ENCODE measurements at places on chromosomes 3 and 15.

- DNase-seq, result no peak
Measured at GRCh38 chr3:41370307-41370706, 171.0 kb downstream of the CTNNB1 start.

DNA sequence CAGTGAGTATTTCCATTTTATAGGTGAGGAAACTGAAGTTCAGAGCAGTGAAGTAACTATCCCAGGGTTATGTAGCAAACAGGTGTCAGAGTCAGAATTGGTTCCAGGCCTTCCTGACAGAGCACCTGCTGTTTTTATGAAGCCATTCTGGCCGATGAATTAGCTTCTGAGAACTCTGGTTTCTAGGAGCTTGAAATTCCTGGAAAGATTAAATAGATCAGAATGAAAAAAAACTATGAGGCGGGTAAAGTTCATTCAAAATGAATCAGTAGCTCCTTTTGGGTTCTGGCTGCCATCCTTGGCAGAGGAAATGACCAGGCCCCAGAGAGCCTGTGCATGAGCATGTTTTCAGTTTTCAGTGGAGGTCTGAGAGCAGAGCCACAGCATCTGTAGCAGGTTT is 59.3 kb upstream of the CFAP161 start:
- no peak for DNase-seq

GRCh38 chr3:82087958-82088357 is 326.5 kb upstream of the GBE1 start:
- no peak for DNase-seq

- DNase-seq, result no peak
Measured at GRCh38 chr3:160129459-160130061, 95.7 kb upstream of the C3orf80 start.

DNA sequence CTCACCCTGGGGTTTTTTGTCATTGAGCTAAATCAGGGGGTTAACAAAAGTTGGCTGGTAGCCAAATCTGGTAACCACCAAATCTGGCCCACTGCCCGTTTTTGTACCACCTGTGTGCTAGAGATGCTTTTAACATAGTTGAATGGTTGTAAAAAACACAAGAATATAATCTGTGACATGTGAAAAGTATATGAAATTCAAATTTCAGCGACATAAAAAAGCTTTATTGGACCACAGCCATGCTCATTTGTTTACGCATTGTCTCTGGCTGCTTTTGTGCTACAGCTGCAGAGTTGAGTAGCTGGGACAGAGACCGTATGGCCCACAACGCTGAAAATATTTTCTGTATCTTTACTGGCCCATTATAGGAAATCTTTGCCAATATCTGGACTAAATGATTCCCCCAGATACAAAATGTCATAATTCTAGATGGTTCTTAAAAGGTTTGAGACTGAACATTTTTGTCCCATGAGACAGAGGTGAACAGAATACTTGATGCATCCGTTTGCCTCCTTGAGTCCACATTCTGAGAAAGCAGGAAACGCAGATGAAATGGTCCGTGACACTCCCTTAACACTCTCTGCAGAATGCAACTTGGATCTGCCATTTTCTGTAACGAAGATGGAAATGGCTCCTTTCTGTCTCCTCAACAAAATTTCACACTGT is 120.9 kb upstream of the PDZRN3 start:
- DNase-seq, result no peak

DNA sequence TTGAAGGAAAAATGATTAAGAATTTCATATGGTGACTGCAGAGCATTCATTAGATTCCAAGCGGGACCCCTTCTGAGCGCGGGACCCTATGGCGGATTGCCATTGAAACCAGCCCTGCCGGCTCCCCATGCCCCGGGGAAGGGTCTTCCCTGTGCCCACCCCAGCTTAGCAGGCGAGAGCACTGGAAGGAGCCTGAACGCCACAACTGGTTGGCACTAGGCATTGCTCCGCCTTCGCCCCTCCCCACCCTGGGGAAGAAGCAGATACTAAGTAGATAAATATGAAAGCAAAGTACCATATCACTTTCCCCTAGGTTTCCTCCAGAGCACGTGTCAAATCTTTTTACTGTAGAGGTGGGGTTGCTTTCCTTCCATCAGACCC is 70.7 kb downstream of the CYP19A1 start:
- DNase-seq, result no peak

- DNase-seq, result no peak
Measured at GRCh38 chr3:128907706-128908445, 28.5 kb downstream of the ACAD9 start.

GRCh38 chr3:71503525-71504249 is 79.8 kb downstream of the FOXP1 start:
- no peak for DNase-seq

DNA sequence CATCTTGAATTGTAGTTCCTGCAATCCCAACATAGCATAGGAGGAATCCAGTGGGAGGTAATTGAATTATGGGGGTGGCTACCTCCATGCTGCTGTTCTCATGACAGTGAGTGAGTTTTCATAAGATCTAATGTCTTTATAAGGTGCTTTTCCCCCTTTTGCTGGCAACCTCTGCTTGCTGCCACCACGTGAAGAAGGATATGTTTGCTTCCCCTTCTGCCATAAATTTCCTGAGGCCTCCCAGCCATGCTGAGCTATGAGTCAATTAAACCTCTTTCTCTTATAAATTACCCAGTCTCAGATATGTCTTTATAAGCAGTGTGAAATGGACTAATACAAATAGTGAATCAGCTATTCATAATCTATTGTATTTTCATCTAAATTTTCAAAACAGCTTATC is 537.3 kb downstream of the EPHA3 start:
- DNase-seq, result no peak

- DNase-seq, result no peak
Measured at GRCh38 chr3:177447938-177448337, 250.7 kb upstream of the TBL1XR1 start.

DNA sequence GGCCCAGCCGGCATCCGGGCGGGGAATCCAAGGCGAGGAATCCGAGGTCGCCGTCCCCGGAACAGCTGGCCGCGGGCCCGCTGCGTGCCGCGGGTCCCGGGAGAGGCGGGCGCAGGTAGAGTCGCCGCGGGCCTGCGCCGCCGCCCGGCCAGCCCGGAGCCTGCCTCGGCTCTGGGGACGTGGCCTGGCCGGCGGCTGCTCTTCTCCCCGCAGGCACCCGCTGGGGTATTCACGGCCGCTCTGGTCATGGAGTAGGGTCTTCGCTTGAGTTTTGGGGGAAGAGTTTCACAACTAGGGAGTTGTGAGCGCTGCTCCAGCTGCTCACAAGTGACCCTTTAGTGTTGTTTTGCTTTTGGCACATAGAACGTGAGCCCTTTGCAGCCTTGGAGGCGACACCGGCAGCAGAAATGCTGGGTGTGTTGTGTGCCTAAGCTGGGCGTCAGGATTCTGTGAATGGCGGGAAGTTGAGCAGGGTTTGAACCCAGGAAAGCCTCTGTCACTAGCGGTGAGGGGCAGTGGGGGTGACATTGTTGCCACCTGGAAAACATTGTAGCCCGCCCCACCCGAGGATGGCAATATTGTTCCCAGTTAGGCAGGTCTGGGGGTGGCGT is 4.0 kb downstream of the TRIM71 start:
- DNase-seq, result no peak

GRCh38 chr15:64731805-64732151 is 43.6 kb downstream of the RBPMS2 start:
- DNase-seq, result no peak

- no peak for DNase-seq
Measured at GRCh38 chr3:119062892-119063291, 28.2 kb upstream of the IGSF11 start.

DNA sequence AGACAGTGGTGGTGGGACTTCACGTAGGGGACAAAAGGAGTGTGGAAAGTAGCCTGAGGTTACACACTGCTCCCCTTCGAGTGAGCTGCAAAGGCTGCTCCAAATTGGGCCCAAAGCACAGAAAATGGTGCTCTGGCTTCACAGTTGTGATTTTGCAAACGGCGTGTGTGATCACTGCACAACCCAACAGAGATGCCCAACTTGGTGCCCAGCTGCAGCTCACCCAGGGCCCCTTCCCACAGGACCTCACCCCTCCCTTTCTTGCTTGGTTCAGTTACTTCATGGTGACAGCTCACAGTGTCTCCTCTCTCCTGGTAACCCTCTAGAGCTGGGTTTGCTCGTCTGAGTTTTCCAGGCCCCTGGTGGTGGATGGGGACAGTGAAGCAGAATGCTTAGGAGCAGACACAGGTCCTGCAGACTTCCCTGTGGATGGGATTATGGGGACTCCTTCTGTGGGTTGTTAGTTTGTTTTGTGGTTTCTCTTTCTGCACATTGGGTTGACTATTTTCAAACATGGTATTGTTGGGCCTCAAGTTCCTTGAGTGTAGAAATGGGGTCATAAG is 98.3 kb downstream of the TOP2B start:
- no peak for DNase-seq

All from heart left ventricle (tissue), 16 donors.